ENCODE measurements at places on chromosomes 6 and 20.
A peak's percentile ranks its signal among the peaks of the same experiment; 100 is the strongest.

GRCh38 chr20:63896264-63897105 lies 1.6 kb downstream of the DNAJC5 start:
- peak; percentile 92 for DNase-seq

- no peak for DNase-seq
Observed at GRCh38 chr6:158293122-158293521, 19.1 kb upstream of the TULP4 start.

DNA sequence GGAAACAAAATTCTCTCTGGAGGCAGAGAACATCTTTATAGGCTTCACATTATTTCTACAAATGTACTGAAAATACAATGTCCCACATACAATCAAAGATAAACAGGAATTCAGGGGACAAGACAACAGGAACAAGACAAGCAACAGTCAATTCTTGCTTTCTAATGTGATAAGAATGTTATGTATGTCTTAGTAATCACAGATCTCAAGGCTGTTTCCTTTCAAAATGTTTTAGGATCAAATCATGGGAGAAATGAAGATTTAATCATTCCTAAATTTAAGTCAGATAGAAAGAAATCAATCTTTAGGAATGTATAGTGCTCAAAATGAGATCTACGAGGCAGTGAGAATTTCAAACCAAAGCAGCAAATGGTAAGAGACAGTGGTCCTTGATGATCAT lies 32.1 kb downstream of the NEDD9 start:
- DNase-seq = no peak

GRCh38 chr6:77245026-77245425 lies 218.3 kb downstream of the HTR1B start:
- no peak for DNase-seq

DNA sequence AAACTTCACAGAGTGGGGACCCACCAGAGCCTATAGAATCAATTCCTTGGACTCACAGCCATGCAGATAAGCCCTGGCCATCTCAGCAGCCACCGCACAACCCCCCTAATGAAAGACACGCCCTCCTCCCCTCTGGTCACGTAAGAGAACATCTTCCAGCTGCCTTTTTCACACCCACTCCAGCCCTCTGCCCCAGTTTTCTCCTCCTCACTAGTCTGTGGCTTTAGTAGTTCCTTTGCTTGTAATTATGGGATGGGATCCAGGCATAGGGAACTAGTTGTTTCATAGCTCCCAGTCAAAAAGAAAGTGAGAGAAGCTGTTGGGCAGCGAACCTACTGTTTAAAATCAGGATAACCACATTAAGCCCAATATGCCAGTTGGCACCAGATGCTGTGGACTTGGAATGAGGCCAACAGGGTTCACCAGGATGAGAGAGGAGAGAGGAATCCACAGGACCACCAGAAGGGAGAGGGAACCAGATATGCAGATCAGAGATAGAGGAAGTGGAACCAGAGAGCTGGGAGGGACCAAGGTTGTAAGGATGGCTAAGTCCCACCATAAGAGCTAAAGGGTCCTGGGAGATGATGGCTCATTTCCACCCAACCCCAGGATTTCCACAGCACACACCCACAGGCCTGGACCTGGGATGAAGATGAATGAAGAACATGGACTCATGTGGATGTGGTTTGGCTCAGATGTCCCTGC lies 9.0 kb upstream of the BTN3A1 start:
- DNase-seq = peak; percentile 16

- DNase-seq = no peak
Observed at GRCh38 chr6:151589667-151590066, 95.8 kb downstream of the CCDC170 start.

- DNase-seq = peak; percentile 61
Observed at GRCh38 chr6:169961772-169962561, 210.5 kb downstream of the ERMARD start.

- DNase-seq = no peak
Observed at GRCh38 chr6:83198486-83199172, 5.5 kb downstream of the RWDD2A start.

DNA sequence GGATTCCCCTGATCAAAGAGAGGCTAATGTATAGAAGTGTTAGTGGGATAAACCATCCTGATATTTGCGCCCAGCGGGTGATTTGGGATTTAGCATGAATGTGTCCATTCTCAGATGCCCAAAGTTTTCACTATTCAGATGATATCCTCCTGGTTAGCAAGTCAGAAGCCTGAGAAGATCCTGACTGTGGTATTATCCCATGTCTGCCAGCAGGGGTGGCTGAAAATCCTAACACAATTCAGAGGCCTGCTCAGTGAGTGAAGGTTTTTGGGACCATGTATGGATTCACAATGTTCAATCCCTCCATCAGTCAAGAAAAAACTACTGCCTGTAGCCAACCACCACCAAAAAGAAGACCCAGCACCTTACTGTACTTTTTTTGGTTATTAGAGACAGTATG lies 34.1 kb upstream of the SPACA1 start:
- no peak for DNase-seq

GRCh38 chr6:55964136-55964535 lies 88.7 kb upstream of the BMP5 start:
- DNase-seq = no peak

- DNase-seq = no peak
Observed at GRCh38 chr6:35239581-35239980, 20.0 kb upstream of the ZNF76 start.

- DNase-seq = peak; percentile 63
Observed at GRCh38 chr6:113115196-113115595, 741.9 kb upstream of the MARCKS start.

GRCh38 chr6:79468116-79468515 lies 69.1 kb downstream of the LCA5 start:
- no peak for DNase-seq

GRCh38 chr6:3524456-3524855 lies 67.6 kb upstream of the SLC22A23 start:
- DNase-seq = no peak

GRCh38 chr6:135667691-135668455 lies 170.3 kb upstream of the AHI1 start:
- no peak for DNase-seq

- no peak for DNase-seq
Observed at GRCh38 chr6:169312658-169313346, 59.2 kb upstream of the THBS2 start.

DNA sequence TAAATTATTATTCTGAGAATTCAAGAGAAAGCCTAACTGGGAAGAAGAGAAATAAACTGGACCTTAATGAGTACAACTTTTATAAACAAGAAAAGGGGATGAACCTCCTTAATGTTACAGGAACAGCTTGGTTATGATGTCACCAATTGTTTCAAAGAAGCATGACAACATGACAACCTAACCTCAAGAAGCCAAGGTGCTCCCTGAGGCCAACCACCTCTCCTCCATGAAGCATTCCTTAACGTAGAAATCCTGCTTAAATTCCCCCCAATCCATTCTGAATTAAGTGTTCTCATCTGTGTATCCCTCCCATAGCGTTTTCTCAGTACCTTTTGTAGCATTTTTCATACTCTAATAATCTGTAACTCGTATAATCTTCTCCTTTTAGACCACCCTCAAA lies 1.7 kb downstream of the HBS1L start:
- no peak for DNase-seq

DNA sequence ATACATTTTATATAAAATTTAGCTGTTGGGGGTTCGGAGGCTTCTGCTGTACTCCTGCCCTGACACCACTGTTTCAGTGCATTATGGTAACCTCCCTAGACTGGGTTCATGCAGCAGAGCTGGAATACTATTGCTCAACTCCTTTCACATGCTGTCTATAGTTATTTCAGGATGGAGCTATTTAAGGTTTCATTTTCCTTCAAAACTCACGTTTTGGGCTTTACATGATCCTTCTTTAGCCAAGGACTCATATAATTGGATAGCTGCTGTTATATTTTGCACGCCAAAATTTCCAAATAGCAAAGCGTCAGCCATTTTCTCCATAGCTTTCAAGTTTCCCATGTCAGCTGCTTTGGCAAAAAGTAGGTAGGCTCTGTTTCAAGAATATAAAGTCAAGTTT lies 76.8 kb downstream of the SEL1L2 start:
- DNase-seq = no peak

GRCh38 chr20:2759603-2760296 lies 40.7 kb downstream of the CPXM1 start:
- no peak for DNase-seq

- peak; percentile 47 for DNase-seq
Observed at GRCh38 chr6:80143419-80143937, 37.0 kb downstream of the BCKDHB start.

GRCh38 chr20:40631119-40631631 lies 57.9 kb downstream of the MAFB start:
- DNase-seq = no peak

- no peak for DNase-seq
Observed at GRCh38 chr6:124463271-124463670, 499.0 kb upstream of the RNF217 start.

DNA sequence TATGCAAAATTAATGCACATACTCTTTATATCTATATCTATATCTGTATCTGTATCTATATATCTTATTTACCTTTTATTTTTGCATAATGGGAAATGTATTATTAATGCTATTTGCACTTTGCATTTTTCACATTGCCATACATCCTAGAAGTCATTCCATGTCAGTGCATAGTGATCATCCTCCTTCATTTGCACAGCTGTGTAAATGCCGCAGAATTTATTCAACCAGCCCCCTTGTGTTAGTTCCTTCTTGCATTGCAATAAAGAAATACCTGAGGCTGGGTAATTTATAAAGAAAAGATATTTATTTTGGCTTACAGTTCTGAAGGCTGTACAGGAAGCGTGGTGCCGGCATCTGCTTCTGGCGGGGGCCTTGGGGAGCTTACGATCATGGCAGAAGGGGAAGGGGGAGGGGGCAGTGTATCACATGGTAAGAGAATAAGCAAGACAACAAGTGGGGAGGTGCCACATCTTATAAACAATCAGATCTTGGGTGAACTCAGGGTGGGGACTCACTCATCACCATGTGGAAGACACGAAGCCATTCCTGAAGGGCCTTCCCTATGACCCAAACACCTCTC lies 101.9 kb upstream of the RNF24 start:
- peak; percentile 4 for DNase-seq

GRCh38 chr20:18637224-18637623 lies 49.4 kb downstream of the DTD1 start:
- DNase-seq = no peak

GRCh38 chr6:7502743-7503142 lies 38.7 kb upstream of the DSP start:
- no peak for DNase-seq

- DNase-seq = no peak
Observed at GRCh38 chr6:36322591-36322990, 14.1 kb downstream of the BNIP5 start.

GRCh38 chr20:40953856-40954255 lies 74.8 kb upstream of the TOP1 start:
- no peak for DNase-seq

All from suppressor macrophage treated with lipopolysaccharide for 1 hour (primary cell).